GM12878 (cell line): ENCODE measurements at places on chromosomes 1 and 21. TPM values are rescaled to one million over a fixed set of nuclear protein-coding genes. Genes with fewer than 3 reads are reported as not detected.
A peak's percentile ranks its signal among the peaks of the same experiment; 100 is the strongest.

DNA sequence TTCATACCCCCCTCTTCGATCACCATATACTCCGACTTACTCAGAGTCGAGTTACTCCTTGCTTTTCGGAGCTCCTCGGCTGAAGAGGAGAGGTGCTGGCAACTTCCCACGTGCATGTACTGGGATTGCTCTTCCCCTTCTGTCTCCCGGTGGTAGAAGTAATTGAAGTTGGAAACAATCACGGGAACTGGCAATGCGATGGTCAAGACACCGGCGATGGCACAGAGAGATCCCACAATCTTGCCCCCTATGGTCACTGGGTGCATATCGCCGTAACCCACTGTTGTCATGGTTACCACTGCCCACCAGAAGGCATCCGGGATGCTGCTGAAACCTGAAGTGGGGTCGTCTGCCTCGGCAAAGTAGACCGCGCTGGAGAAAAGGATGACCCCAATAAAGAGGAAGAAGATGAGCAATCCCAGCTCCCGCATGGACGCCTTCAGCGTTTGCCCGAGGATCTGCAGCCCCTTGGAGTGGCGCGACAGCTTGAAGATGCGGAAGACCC is 1.5 kb downstream of the KCNA3 start:
- H3K36me3 ChIP-seq = no peaks in the 10 kb centered on the region
- H3K4me3 ChIP-seq = peak overlapping the region; percentile 64
- DNase-seq = no peak
- no peaks in the 10 kb centered on the region for H3K27me3 ChIP-seq
- H3K4me1 ChIP-seq = peaks cover 29% of the 10 kb centered on the region

GRCh38 chr1:229842302-229843255 is 216.5 kb downstream of the URB2 start:
- no peaks in the 10 kb centered on the region for H3K36me3 ChIP-seq
- H3K27me3 ChIP-seq = no peaks in the 10 kb centered on the region
- no peak overlapping the region for H3K4me3 ChIP-seq
- no peaks in the 10 kb centered on the region for H3K4me1 ChIP-seq

GRCh38 chr1:100894603-100895539 is at the start of gene EXTL2:
Gene EXTL2 (minus strand): TSS chr1:100894842. CDS start chr1:100888757, 6,085 bp downstream.
- no peaks in the 10 kb centered on the region for H3K36me3 ChIP-seq
- H3K27me3 ChIP-seq = no peaks in the 10 kb centered on the region
- DNase-seq = no peak
- peaks cover 8% of the 10 kb centered on the region; the same call in 1 of the 2 replicates for H3K4me1 ChIP-seq

DNA sequence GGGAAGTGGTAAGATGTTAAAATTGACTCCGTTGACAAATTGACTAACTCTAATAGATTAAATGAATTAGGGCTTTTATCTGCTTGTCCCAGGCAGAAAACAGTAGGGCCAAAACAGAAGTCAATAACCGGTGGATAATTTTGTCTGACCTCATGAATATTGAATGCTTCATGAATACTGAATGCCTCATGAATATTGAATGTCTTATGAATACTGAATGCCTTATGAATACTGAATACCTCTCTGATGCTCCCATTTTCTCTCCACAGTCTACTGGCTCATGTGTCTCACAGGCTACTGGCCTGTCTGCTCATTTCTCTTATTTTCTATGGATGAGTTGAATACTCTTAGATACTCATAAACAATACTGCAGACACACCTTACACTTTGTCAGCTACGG is 56.0 kb downstream of the POFUT2 start:
- no peaks in the 10 kb centered on the region for H3K4me1 ChIP-seq
- no peak for DNase-seq
- no peaks in the 10 kb centered on the region for H3K36me3 ChIP-seq
- no peak overlapping the region for H3K4me3 ChIP-seq

- H3K4me1 ChIP-seq = no peaks in the 10 kb centered on the region
- no peaks in the 10 kb centered on the region for H3K36me3 ChIP-seq
- H3K27me3 ChIP-seq = no peaks in the 10 kb centered on the region; the same call in none of the 2 replicates
- no peak for DNase-seq
Observed at GRCh38 chr1:223109581-223110026, 33.4 kb downstream of the TLR5 start.

DNA sequence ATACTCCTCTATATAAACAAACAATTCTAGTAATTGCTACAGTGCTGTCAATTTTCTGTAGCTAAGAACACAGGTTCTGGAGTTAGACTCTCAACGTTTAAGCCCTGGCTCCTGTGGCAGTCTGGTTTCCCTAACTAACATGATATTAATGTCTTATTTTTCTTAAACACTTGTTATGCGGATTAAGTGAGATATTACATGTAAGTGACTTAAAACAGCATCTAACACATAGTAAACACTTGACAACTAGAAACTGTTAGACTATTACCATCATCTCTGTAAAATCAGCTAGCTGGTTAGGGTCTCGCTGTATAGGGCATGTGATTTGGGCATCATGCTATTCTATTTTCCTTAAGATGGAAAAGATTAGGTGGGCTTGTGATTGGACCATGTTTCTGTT is 2.3 kb downstream of the VANGL1 start:
- no peak overlapping the region for H3K4me3 ChIP-seq
- H3K27me3 ChIP-seq = no peaks in the 10 kb centered on the region
- H3K27ac ChIP-seq = no peak overlapping the region
- no peak for DNase-seq
- peaks cover 24% of the 10 kb centered on the region for H3K4me1 ChIP-seq

- no peak overlapping the region for H3K4me3 ChIP-seq
- no peak overlapping the region for H3K27ac ChIP-seq
- DNase-seq = no peak
- H3K4me1 ChIP-seq = peaks cover 3% of the 10 kb centered on the region; the same call in 1 of the 2 replicates
- H3K27me3 ChIP-seq = no peaks in the 10 kb centered on the region
Observed at GRCh38 chr1:183278739-183279591, 92.9 kb downstream of the LAMC2 start.

- no peaks in the 10 kb centered on the region; the same call in 1 of the 2 replicates for H3K36me3 ChIP-seq
- DNase-seq = no peak
- H3K27me3 ChIP-seq = no peaks in the 10 kb centered on the region
Observed at GRCh38 chr1:2231532-2232254, 3.6 kb downstream of the SKI start.

- H3K27ac ChIP-seq = no peak overlapping the region
- H3K36me3 ChIP-seq = no peaks in the 10 kb centered on the region
- DNase-seq = no peak
- no peaks in the 10 kb centered on the region for H3K27me3 ChIP-seq
Observed at GRCh38 chr1:16208270-16208987, 4.0 kb downstream of the ARHGEF19 start.

GRCh38 chr1:236353813-236354212 is 40.3 kb upstream of the EDARADD start:
- no peaks in the 10 kb centered on the region for H3K36me3 ChIP-seq
- no peaks in the 10 kb centered on the region for H3K4me1 ChIP-seq
- no peak overlapping the region for H3K4me3 ChIP-seq
- H3K27ac ChIP-seq = no peak overlapping the region
- no peak for DNase-seq

- H3K4me1 ChIP-seq = peaks cover 14% of the 10 kb centered on the region
- H3K36me3 ChIP-seq = peaks cover 19% of the 10 kb centered on the region
- H3K27ac ChIP-seq = no peak overlapping the region
- H3K27me3 ChIP-seq = no peaks in the 10 kb centered on the region
- DNase-seq = no peak
- H3K4me3 ChIP-seq = no peak overlapping the region
Observed at GRCh38 chr1:32186077-32186476, 6.6 kb downstream of the TXLNA start.

DNA sequence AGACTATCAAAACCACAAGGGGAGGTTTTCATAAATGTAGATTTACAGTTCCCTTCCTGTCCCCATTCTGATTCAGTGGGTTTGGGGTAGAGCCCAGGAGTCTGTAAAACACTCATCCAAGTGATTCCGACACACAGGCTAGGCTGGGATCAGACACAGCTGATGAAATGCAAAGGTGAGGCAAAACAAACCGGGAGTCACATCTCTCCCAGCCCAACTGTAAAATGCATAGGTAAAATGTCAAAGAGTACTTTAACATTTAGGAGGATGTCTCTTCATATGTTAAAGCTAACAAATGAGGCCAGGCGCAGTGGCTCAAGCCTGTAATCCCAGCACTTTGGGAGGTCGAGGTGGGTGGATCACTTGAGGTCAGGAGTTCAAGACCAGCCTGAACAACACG is 45.0 kb downstream of the ZNF281 start:
- no peaks in the 10 kb centered on the region for H3K36me3 ChIP-seq
- H3K27me3 ChIP-seq = no peaks in the 10 kb centered on the region
- no peak overlapping the region for H3K27ac ChIP-seq
- no peak for DNase-seq
- 0 out of 2 replicates have a peak, but pooled peaks cover 3% of the 10 kb centered on the region for H3K4me1 ChIP-seq

DNA sequence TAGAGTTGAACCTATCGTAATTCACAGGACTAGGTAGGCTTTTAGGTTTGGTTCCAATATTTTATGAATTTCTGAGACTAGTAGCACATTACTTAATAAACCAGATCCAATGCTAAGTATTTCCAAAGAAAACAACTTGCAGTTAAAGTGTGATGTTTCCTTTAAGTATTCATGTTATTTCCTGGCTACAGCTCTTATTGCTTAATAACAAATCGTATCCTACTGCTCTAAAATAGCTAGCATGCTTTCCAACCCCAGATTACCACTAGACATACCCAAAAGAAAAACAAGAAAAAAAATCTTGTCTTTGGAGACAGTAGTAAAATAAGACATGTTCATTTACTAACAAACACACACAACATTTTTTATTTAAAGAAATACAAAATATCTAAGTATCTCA is 898 bp downstream of the KRTAP27-1 start:
- no peaks in the 10 kb centered on the region for H3K4me1 ChIP-seq
- H3K4me3 ChIP-seq = no peak overlapping the region
- no peak overlapping the region for H3K27ac ChIP-seq
- H3K27me3 ChIP-seq = no peaks in the 10 kb centered on the region

GRCh38 chr1:200837931-200838571 is 34.7 kb upstream of the GPR25 start:
- no peaks in the 10 kb centered on the region for H3K27me3 ChIP-seq
- no peak overlapping the region for H3K27ac ChIP-seq
- DNase-seq = no peak
- no peak overlapping the region for H3K4me3 ChIP-seq

GRCh38 chr1:36083219-36083618 is 675 bp upstream of the TEKT2 start:
- no peaks in the 10 kb centered on the region for H3K36me3 ChIP-seq

DNA sequence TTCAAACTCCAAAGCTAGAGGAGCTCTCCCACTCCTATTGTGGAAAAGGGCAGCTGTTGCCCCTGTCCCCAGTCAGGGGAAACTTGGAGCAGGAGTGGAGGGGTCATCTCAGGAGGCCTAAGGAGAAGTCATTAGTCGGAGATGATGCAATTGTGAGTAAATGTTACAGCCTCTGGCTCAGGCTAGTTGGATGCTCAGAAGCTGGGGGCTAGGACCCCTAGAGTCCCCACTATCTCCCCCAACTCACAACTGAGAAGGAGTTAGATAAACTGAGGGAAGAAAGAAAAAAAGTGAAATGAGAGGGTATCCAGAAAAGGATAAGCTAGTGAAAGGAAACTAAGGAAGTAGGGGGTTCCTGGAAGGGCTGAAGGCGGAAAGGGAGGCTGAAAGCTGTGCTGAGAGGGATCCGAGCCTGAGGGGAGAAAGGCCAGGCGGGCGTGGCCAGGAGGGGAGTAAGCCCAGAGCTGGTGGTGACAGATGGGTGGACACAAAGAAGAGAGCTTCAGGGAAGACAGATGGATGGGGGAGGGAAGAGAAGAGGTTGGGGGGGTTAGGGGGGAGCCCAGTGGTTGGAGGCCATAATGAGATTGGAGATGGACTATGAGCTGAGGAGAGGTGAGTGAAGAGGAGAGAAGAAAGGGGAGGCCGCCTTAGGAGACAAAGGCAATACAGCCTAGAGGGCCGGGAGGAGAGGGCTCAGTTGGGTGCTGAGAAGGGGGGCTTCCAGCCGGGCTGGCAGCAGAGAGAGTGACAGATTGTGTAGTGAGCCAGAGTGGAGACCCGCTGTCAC is 4.5 kb upstream of the NHLH1 start:
- no peak overlapping the region for H3K4me3 ChIP-seq
- peaks cover 18% of the 10 kb centered on the region for H3K36me3 ChIP-seq
- no peak for DNase-seq
- no peaks in the 10 kb centered on the region for H3K4me1 ChIP-seq
- H3K27me3 ChIP-seq = no peaks in the 10 kb centered on the region

DNA sequence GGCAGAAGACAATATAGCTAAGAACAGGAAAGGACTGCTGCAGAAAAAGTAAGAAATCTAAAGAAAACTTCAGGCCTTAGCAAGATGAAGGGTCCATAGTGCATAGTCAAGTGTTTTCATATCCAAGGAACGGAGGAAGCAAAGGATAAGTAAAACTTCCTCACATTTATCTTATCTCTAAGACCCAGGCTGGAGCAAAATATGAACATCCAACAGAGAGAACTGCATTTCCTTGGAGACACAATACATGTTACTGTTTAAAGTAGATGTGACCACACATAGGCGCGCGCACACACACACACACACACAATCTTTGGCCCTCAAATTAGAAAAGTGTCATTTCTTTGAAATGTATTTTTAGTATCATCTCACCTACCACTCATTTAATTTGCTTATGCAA is 66.7 kb downstream of the TTLL7 start:
- H3K36me3 ChIP-seq = no peaks in the 10 kb centered on the region
- DNase-seq = no peak
- H3K27ac ChIP-seq = no peak overlapping the region
- H3K27me3 ChIP-seq = no peaks in the 10 kb centered on the region
- no peak overlapping the region for H3K4me3 ChIP-seq
- no peaks in the 10 kb centered on the region for H3K4me1 ChIP-seq

DNA sequence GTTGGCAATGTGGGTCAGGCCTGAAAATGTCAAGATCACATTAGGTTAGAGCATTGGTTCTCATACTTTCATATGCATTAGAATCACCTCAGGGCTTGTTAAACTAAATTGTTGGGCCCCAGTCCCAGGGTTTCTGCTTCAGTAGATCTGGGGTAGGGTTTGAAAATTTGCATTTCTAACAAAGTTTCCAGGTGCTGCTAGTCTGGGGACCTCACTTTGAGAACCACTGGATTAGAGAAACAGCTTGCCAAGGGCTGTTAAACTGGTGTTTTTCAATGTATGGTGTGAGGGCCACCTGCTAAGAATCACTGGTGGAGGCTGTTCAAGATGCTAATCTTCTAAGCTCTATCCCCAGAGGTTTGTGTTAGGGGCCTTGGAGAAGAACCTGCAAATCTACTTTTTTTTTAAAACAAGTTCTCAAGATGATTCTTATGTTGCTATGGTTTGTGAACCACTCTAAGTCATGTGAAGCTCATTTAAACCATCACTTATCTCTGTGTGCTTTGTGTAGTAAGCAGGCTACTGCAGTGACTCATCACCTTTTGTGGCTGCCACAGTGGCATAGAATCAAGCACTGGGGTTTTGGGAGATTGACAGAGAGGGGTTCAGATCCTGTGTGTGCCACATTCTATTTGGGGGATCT is 152.2 kb downstream of the S1PR1 start:
- peak; percentile 90 for DNase-seq
- peak overlapping the region; percentile 96 for H3K27ac ChIP-seq
- H3K4me3 ChIP-seq = no peak overlapping the region
- H3K36me3 ChIP-seq = peaks cover 2% of the 10 kb centered on the region
- peaks cover 34% of the 10 kb centered on the region for H3K4me1 ChIP-seq

- no peak overlapping the region for H3K27ac ChIP-seq
- H3K4me3 ChIP-seq = no peak overlapping the region
- no peak for DNase-seq
- H3K36me3 ChIP-seq = no peaks in the 10 kb centered on the region
Observed at GRCh38 chr1:55055084-55055882, 15.9 kb downstream of the PCSK9 start.

OVAAL gene
- not detected in 2 replicates for total RNA-seq

HSF2BP gene
- 0.38 and 0.48 TPM in 2 replicates for total RNA-seq

EXO1 gene
- 30.4 and 35.0 TPM in 2 replicates for total RNA-seq

RGS8 gene
- total RNA-seq = 0.31 and 0.35 TPM in 2 replicates

MEF2D gene
- total RNA-seq = 47.3 and 53.0 TPM in 2 replicates

S100A8 gene
- not detected in 2 replicates for total RNA-seq

CD5L gene
- total RNA-seq = 0.10 and 0.43 TPM in 2 replicates

ATP1A2 gene
- total RNA-seq = not detected in 2 replicates
